ENCODE measurements at places on chromosomes 13 and 19.

DNA sequence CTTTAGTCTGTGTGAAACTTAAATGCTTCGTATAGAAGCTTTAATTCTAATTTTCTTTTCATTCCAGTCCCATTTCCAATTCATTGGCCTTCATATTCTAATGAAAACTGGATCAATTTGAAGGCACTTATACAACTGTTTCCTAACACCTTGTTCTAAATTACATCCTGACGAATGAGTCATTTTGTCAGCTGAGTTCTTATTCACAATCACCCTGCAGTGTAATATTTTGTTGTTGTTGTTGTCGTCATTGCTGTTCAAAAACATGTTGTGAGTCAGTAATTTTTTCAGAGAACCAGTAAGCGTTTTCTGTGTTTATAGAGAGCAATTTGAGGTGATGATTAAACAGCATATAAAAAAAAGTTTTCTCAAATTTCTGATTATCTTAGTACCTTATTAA is 290.0 kb downstream of the PCDH9 start:
- no peak for DNase-seq

- no peak for DNase-seq
Observed at GRCh38 chr13:84894749-84895148, 904.5 kb downstream of the SLITRK6 start.

- no peak for DNase-seq
Observed at GRCh38 chr19:45863840-45864628, at the start of gene FOXA3. Gene FOXA3 (plus strand): TSS chr19:45864326. CDS start chr19:45864457, 131 bp downstream.

DNA sequence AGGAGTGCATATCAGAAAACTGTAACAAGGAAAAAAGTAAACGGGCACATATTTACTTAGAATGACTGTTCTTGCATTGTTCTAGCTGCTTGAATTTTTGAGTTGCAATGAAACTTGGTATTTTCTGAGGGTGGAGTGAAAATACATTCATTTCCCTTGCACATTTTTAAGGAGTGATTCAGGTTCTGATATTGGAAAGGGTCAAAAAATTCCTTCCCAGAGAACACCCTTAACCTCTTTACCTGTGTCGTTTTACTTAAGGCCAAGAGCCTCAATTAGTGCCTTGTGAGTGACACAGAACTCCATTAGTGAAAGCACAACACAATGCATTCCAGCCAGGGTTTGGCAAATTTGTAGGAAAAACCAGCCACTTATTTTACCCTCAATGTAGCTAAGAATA is 2.3 kb downstream of the ITGBL1 start:
- DNase-seq, result no peak
